Kidney capillary endothelial cell (primary cell): ENCODE measurements at places on chromosomes 13 and 19.

GRCh38 chr19:21472507-21472906, 32.9 kb upstream of the ZNF429 start:
- DNase-seq = no peak

DNA sequence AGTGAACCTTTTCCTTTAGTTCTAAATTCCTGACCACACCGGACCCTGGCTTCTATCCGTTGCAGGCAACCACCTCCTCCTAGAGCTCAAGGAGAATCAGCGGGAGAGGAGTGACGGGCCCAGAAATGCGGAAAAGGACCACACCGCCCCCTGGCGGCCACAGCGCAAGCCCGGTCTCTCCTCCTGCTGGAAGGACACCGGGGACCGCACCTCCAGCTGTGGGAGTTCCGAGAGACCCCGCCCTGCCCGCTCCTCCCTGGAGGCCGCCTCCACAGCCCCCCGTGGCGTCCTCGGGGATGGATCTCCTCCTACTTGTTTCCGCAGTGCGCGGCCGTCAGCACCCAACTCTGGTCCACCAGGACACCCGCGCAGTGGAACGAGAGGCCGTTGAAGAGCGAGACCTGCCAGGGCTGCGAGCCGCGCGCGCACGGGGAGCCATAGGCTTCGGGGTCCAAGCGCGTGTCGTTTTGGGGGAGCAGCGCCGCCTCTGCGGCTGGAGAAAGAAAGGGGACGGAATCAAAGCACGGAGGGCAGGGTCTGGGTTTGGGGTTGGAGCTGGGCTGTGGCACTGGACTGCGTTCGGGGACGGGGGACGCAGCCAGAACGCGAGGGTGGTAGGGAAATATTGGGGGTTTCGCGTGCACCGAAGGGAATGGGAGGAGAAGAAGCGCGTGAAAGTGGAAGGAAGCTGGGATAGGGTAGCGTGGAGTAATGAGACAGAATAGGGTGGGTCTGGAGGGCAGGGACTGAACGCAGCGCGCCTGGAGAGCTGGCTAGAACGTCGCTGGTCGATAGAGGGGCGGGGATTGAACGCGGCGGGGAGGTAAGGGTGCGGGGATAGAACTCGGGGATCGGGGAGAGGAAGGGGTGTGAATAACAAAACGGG, 2.5 kb downstream of the KLK10 start:
- peak; percentile 36 for DNase-seq

DNA sequence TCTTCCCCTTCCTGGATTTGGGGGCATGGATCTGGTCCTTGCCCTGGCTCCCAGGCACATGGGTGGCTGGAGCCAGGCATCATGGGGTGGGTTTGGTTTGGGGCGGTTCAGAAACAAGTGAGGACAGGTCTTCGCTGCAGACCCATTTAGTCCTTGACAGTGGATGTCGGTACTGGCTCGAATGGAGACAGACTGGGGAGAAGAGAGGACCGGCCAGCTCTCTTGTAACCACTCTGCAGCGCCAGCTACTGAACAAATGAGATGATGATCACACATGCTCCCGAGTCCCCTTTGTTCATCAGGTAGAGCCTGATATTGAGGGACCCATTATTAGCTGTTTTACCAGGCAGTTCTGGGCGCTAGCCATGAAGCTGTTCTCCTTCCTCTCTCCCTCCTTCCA, 64.5 kb downstream of the CHST8 start:
- DNase-seq = no peak

GRCh38 chr13:66553391-66553790, 676.7 kb downstream of the PCDH9 start:
- no peak for DNase-seq

- DNase-seq = no peak
These were observed at the start of gene HDGFL2 for GRCh38 chr19:4472174-4472974. HDGFL2 (plus strand) TSS chr19:4472297; CDS start chr19:4472351, 54 bp downstream.

- DNase-seq = no peak
These were observed 79.9 kb upstream of the RAP2A start for GRCh38 chr13:97353927-97354675.

DNA sequence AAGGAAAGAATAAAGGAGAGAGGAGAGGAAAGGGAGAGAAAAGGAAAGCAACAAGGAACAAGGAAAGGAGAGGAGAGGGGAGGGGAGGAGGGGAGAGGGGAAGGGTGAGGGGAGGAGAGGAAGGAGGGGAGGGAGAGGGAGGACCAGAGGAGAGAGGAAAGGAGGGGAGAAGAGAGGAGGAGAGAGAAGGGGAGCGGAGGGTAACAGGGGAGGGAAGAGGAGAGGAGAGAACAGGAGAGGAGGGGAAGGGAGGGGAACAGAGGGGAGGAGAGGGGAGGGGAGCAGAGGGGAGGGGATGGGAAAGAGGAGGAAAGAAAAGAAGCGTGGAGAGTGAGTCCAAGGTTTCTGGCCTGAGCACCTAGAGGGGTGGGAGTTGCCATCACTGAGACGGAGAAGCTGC, 26.7 kb downstream of the FAAP24 start:
- no peak for DNase-seq

- no peak for DNase-seq
These were observed 4.2 kb downstream of the DMPK start for GRCh38 chr19:45778010-45778661.

GRCh38 chr13:44151474-44151873, 222.2 kb upstream of the SERP2 start:
- no peak for DNase-seq

- DNase-seq = peak; percentile 67
These were observed 74.5 kb upstream of the RAP2A start for GRCh38 chr13:97359181-97360057.

DNA sequence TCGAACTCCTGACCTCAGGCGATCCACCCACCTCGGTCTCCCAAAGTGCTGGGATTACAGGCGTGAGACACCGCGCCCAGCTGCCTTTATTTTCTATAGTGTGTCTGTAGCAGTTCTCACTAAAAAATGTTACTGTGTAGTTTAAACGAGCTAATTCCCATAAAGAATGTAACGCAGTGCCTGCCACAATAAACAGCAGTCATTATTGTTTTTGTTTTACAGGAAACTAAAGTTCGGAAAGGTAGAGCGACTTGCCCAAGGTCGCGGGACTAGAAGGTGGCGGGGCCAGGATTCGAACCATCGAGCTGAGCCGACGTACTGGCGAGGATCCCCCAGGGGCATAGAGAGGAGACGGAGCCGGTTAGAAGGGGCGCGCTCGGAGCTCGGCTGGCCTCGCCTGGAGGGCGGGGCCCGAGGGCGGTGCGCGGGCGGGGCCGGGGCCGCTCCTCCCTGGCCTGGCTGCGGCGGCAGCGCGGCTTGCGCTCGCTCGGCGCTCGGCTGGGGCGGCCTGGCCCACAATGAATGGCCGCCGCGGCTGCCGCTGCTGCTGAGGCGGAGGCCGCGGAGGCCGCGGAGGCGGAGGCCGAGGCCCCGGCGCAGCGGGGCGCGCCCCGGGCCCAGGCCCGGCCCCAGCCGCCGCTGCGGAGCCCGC, at the start of gene NACC1:
NACC1 (plus strand) TSS at position 493 of the 652 bp plus-strand sequence. CDS start 16,944 bp downstream, outside the sequence.
- DNase-seq = peak; percentile 87

DNA sequence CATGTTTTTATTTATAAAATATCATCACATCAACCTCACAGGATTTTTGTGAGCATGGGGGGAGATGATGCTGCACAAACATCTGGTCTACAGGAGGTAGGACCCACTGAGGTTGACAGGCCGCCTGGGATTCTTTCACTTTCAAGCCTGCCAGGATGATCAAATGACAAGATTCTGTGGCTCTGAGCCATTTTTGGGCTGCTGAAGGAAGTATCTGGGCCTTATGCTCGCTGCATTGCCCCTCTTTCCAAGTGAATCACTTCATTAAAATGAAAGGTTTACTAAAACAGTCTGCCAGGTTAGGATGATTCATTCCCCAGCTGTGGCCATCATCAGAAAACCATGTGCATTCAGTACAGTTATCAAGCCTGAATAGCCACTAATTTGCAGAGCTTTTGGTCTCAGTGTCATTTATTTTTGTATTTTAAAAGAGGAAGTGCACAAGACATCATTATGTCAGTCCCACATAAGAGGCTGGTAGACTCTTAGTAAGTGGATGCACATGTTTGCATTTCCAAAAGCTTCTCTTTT, 34.4 kb downstream of the STARD13 start:
- peak; percentile 87 for DNase-seq

DNA sequence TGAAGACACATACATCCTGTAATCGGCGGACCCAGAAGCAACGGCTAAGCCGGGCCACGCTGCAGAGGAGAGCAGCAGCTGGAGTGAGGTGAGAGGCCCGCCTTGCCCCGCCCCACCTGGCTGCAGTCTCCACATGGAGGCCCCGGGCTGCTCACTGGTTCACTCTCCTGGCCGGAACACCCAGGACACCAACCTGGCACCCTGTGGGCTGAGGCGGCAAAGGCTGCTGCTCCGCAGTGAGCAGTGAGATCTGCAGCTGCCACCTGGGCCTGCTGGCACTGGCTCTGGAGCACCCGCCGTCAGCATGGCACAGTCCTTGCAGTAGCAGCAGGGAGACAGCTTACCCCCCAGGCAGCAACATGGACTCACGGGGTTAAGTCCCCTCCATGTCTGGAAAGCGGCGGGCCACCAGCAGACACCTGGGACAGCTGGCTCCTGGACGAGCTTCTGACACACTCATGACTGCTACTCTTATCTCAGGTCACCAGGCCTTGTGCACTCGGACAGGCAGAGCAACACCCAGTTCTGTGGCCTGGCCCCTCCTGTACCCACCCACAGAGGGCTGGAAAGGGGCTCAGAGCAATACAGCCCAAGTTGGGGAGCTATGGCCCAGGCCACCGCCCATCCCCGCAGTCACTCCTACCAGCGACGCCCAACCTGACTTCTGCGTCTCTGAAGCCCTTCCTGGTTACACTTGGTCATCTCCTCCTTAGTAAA, 13.2 kb upstream of the KPTN start:
- no peak for DNase-seq

GRCh38 chr13:33931397-33932311, 113.7 kb downstream of the RFC3 start:
- peak; percentile 35 for DNase-seq

- DNase-seq = no peak
These were observed 24.3 kb downstream of the ERCC5 start for GRCh38 chr13:102869948-102870676.

GRCh38 chr19:37930416-37930815, 23.4 kb downstream of the SIPA1L3 start:
- no peak for DNase-seq

DNA sequence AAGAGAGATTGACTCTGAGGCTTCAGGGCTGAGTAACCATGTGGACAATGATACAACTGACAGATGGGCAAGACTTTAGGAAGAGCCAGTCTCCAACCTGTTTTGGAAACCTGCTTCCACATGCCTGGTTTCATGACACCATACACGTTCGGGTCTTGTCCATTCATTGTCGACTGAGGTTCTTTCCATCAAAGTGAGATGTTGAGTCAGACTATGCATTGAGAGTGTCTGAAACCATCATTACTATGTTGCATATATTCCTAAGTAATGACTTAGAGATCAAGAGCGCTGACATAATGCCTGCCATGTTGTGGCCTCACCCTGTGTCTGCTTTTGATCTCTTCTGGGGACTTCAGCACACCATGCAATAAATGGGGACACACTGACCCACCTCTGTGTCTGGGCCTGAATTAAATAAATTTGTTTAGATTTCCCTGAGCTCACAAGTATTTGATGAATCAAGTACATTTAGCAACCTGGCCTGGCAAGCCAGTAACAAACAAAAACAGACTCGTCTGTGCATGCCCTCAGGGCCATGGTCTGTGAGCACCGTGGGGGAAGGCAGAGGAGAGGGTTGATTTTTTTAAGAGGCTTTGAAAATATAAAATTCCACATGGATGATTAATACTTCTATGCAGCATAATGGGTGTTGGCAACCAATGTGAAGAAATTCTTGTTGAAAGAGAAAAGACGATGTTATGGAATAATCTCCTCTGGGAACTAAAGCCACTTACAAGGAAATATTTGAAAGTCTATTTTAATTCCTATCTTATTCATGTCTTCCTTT, 49.9 kb upstream of the UBAC2 start:
- no peak for DNase-seq

DNA sequence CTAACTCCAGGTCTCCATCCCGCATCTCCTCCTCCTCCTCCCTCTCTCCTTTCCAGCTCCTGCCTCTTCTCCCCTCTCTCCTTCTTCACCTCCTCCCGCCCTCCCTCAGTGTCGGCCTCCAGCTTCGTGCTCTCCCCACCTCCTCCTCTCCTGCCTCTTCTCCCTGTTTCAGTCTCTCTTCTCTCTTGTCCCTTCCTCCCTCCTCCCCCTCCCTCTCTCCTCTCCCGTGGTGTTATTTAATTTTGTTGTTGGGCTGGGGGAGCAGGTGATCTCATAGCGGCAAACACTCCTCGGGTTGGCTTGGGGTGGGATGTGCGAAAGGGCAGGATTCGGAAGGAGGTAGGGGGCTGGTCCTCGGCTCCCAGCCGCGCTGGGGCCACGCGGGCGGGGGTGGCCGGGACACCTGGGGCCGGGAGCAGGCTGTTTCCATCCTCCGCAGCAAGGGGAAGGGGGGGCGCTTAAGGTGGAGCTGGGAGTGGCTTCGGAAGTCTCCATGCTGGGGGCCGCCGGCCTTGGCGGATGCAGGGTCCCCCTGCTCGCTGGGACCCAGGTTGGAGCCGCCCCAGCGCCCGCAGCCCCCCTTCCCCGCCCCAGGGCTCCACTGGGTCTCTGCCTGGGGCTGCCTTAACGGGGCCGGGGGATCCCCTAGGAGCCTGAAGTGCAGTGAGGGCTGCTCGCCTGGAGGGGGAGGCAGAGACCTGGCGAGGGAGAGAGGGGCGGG, at the start of gene CA11:
CA11 (minus strand) TSS at position 187 of the 721 bp plus-strand sequence. CDS start 555 bp downstream, outside the sequence.
- DNase-seq = peak; percentile 76

- DNase-seq = peak; percentile 42
These were observed at the start of gene ZNF135 for GRCh38 chr19:58059003-58059670. ZNF135 (plus strand) TSS chr19:58059282; CDS start chr19:58060003, 721 bp downstream.
